NCI-H1092 (cell line): ENCODE measurements at places on chromosomes 3 and 15.

DNA sequence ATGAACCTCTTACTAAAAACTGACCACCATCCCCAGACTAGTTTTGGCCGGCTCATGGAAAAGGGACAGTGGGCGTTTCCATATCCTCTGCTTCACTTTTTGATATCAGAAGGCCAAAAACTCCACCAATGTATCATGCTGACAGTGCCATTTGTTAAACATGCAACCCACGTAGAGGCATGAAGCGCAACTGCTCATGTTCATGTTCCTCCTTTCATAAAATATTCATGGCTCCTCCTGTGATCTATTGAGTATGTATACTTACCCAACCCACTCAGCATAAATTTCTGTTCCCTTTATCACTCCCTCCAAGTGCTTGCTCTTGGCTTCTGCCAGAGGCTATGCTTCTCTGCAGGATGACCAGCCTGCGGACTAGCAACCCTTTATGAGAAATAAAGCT is 58.7 kb upstream of the TGFBR2 start:
- no peak for DNase-seq

DNA sequence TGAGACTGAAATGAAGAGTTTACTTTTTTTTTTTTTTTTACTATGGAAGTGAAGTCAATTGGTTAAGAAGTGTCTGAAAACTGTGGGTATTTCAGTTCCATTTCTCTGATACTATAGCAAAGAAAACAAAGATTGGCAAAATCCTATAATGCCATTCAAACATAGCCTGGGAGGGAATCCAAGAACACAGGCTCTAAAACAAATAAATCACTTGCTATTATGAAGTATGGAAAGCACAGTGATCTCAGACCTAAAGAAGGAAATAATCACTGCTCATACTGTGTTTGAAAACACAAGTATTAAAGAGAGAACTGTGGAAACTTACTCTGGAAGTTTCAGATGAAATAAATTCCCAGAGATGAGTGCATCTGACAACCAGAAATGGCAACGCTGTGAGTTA is 12.0 kb downstream of the SAMMSON start:
- DNase-seq = no peak

DNA sequence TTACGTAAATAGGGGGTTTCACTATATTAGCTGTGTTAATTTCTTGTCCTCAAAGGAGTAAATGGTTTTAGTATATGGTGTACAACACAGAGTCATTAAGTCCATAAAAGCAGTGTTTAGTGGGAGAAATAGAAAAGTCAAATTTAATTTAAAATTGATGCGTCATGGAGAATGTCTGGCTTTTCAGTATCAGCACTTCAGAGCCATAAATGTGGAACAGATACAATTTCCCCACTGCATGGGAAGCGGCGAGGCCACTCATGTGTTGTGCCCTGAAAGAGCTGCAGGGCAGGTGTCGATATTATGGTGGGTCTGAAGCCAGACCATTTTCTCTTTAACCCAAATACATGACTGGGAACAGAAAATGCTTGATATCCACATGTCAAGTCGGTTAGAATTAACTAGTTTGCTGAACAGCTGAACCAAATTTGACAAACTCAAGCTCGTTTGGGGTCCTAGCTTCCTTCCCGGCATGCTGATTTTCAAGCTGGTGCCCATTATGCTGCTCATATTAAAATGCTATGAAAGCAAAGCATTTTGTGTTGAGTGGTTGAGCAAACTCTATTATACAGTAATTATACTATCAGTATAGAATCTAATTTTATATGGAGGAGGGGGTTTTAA is 364.6 kb upstream of the TBL1XR1 start:
- peak; percentile 78 for DNase-seq

DNA sequence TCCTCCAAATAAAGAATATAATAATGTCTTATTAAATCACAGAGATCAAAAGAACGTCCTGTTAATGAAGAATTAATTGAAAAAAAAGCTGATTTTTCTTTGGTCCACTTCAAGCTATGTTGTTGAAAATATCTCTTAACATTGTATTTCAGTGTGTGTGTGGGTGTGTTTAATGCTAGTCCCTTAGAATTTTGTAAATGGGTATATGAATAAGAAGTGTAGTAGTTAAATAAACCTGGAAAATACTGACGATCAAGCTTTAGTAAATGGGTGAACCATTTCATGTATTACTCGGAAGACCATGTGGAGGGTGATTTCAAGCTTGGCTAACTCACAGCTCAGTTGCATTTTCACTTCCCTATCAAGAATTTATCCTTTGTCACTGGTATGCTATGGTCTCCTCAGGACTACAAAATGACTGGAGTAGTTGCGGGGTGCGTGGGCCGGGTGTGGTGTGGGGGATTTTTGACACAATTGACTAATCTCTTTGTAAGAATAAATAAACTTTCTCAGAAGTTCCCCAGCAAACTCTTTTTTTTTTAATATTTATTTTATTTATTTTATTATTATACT is 586.4 kb downstream of the GRM7 start:
- no peak for DNase-seq

DNA sequence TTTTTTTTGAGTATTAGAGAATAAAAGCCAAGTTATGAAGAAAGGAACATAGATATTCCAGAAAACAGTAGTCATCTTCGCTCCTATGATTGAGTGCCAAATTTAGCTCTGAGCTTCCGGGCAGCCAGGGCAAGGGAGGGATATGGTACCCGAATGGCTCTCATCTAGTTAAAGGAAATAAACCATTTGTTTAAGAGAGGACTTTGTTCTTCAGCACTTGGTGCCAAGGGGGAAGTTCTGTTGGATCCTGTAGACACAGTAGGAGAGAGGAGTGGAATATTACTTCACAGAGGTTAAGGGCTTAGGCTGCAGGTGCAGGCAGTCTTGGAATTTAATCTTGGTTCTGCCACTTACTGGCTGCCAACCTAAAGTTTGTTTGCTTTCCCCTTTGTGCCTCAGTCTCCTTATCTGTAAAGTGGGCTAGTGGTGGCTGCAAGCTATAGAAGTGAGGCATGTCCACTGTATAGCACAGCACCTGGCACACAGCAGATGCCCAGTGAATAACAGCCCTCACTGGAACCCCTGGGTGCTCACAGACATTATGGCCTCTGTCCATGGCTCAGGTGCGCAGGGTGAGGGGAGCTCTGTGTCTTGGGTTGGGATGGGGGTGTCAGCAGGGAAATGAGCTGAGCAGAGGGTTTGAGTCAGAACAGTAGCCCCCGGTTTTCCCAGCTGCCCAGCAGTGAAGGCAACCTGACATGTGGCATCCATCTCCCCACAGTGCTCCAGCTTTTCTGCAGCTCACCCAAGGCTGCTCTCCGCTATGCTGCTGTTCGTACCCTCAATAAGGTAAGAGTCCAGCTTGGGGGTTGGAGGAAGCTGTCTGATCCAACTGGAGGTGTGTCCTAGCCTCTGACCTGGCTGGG is 10.4 kb downstream of the COPG1 start:
- DNase-seq = no peak
